ENCODE measurements at places on chromosomes 5 and 9. TPM values are rescaled to one million over a fixed set of nuclear protein-coding genes. Genes with fewer than 3 reads are reported as not detected.

TMEM252 gene
- total RNA-seq = not detected

ADAMTSL2 gene
- total RNA-seq = not detected

NXNL2 gene
- total RNA-seq = not detected

DMRT3 gene
- not detected for total RNA-seq

GPSM1 gene
- total RNA-seq = 16.3 TPM

FAM151B gene
- total RNA-seq = 0.42 TPM

Measured in activated T-helper 17 cell treated with anti-CD3 and anti-CD28 coated beads, Interleukin-2, amount 50 U/mL, for 72 hours (primary cell).